ENCODE measurements at places on chromosomes 3 and 15.

DNA sequence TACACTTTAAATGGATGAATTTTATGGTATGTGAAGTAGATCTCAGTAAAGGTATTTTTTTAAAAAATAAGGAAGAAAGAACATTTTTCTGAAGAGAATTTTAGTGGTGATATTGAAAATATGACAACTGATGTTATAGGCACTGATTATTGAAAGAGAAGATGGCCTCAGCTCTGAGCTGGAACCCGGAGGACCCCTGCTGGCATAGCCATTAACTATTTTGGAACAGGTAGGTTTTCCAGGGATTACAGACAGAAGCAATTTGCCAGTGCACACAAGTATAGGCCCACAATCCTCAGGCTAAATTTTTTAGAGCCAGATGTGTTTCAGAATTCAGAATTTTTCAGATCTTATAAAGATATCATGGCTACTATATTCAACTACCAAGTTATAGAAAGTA is 315.9 kb upstream of the GPR149 start:
- DNase-seq, result no peak

DNA sequence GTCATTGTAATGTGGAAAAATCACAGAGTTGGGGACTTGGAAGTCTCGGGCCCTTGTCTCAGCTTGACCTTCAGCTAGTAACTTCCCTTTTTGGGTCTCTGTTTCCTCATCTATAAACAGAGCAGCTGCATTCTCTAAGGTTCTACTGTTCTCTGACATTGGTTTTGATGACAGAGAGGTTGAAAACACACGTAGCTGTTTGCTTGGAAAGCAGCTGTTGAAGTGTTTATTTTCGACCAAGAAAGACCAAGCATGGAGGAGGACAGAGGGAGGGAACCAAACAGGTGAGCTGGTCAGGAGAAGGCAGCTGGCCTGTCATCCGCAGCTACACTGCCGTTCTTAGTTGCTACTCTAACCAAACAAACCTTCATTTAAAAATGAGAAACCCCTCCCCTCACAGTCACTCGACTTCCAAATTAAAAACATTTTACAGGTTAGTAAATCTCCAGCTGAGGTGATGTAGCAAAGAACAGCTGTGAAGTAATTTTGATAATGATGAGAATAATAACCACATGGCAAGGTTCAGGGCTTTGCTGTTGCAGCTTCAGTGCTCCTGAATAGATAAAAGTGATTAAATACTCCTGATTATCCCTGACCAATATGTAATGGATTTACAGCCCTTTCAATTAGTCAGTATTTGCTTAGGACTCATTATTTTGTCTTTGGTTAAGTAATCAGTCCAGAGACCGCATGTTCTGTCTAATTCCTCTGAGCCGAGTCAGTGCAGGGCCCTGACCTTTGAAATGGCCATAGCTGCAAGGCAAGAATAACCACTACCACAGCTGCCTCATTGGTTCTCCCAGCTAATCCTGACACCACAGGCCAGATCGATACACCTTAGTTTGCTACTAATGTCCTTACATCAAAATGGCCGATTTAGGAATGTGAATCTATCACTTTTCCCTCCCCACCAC is 65.3 kb downstream of the MEIS2 start:
- no peak for DNase-seq

DNA sequence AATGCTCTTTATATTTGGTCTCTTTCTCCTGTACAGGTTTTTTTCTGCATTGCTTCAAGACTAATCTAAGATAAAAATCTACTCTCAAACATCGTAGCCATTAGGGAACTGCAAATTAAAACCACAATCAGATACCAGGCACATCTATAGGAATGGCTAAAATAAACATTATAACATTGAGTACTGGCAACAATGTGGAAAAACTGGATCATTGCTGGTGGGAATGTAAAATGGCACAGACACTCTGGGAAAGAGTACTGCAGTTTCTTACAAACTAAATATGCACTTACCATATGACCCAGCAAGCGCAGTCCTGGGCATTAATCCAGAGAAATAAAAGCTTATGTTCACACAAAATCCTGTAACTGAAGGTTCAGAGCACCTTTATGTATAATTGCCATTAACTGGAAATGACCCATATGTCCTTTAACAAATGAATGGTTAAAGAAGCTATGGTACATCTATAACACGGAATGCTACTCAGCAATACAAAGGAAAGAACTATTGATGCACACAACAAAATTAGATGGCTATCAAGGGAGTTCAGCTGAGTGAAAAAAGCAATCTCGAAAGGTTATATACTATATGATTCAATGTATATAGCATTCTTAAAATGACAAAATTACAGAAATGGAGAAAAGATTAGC is 6.3 kb downstream of the ABCC5 start:
- no peak for DNase-seq

DNA sequence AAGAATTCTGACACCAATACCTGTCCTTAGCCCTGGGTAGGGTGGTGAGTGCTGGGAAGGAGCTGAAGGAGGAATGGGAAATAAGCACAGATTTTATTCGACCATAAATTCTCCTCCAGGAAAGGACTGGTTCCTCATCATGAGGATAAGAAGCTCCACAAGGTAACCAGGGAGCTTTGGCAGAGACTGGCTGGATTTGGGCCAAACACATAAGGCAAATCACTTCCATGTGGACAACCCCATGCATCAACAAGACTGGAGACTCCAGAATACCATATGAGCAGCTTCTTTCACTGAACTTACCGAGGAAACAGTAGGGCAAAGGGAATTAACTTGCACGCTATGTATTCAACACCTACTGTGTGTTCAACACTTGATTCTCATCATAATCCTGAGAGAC is 312.5 kb downstream of the NTRK3 start:
- DNase-seq, result no peak

DNA sequence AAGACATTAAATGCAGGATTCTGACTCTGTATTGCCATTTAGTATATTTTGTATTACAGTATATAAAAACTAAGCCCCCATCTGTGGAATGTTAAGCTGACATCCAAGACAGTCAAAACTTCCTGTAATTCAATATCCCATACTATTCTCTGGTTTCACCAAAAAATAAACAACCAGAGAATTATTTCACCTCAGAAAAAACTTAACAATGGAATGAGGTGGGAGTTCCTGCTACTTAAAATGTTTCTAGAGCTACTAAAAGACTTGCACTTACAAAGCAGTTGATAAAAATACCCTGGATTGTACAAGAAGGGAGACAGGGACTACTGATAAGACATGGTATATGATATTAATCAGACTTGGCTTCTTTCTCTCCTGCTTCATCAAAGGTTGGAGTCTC is 8.3 kb downstream of the ARL13B start:
- no peak for DNase-seq

DNA sequence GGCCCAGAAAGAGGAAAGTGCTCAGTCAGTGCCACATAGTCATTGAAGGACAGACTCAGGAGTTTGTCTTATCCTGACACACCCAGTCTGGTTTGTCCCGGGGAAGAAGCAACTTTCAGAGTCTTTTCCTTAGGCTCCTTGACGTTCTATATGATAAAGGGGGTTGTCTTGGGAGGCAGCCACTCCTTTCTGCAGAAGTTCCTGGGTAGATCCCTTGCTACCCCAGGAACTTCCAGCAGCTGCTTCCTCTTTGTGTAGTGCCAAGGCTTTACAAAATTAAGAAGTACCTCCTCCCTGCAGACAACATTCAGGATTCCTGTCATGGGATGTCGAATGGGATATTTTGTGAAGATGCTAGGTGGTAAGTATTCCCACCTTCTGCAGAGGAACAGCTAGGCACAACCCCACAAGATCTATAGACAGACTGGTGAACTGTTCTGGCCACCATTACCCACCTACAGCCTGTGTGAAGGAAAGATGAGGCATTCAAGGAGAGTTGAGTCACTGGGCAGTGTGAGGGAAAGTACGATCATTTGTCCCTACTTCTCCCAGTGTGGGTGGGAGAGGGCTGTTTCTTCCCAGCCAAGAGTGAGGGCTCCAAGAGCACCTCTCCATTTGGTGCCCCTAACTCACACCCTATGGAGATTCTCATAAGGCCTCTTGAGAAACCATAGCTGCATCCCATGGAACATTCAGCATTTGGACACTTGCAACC is 11.3 kb downstream of the TMEM266 start:
- DNase-seq, result no peak

GRCh38 chr3:75176937-75177336 is 487.2 kb upstream of the FRG2C start:
- DNase-seq, result no peak

DNA sequence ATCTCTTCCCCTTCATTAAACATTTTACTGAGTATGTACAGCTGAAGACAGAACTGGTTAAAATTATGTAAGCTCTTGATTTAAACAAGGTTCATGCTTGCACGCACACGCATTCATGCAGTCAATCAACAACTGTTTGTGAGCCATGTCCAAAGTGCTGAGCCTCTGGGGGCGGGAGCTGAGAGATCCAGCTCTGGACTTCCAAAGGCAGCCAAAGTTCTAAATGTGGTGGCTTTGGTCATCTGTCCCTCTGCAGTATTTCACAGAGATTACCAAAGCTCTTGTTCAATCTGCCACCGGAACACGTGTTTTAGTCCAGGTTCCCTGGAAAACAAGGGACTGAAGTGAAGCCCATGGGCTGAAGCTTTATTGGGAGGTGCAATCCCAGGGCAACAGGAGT is 52.4 kb upstream of the SNRPA1 start:
- no peak for DNase-seq

- no peak for DNase-seq
These were observed 54.0 kb downstream of the PLCH1 start for GRCh38 chr3:155690921-155691320.

DNA sequence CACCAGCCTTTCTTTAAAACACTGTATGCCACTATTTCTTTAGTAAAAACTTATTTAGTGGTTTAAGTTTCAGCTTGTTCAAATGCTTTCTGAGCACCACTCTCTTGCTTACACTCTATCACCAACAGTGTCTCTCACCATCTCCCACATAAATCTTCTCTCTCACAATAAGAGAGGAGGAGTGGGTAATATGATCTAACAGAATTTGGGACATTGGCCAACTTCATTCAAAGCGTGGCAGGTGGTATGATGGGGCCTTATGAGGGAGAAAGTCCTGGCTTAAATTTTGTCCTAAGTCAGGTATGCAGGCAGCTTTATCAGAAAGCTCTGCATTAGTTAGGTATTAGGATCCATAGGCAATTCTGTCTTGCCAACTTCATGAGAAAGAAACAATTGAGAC is 1132.5 kb downstream of the TUSC7 start:
- DNase-seq, result no peak

DNA sequence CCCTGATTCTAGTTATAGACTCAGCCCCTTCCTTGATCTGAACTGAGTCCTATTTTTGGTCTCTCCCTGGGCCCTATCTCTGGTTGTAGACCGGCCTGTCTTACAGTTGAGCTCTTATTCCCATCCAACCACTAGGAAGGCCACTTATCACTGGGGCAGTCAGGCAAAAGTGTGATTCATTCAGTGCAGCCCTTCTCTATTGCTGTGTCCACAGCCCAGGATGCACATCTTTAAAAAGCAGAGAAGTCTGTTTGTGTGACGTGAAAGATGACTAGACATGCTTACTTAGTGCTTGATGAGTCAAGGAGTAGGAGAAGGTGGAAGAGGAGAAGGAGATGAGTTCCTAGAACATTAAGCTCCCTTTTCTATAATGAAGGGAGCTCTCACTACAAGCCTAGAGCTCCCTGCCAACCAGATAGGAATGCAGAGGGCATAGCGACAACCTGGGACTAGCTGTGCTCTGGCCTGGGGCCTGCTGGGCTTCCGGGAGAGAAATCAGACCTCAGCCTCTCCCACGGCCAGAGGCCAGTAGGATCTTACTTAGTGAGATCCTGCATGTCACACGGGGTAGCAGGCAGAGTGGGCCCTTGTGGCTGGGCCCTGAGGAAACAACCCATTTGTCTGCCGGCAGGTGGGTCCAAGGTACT is 25.7 kb downstream of the INSYN1 start:
- no peak for DNase-seq

DNA sequence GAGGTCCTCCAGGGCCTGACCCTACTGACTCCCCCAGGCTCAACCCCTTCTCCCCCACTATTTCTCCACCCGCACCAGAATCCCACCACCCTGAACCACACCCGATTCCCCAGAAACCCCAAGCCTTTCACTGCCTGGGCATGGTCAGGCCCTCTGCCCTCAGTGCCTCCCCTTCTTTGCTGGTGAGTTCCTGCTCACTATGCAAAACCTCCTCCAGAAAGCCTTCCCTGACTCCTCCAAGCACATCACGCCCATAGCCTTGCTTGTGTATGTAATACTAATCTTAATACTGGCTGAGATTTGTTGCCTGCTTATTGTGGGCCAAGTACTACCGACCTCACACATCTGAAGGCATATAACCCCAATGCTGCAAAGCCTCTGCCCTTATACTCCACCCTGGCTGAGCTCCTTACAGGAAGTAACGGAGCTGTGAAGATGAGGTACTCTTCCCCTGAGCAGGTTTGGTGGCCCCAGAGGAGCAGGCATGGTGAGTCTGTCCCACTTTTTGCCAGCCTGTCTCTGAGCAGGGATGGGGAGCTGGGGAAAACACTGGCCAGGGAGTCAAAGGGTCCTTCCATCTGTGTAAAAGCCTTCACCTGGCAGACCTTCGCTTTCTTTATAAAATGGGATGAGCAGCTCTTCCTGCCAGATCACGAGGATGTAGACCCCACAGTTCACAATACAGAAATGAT is 9.5 kb downstream of the RAB6B start:
- no peak for DNase-seq

GRCh38 chr15:78018946-78019644 is 58.4 kb downstream of the TBC1D2B start:
- no peak for DNase-seq

DNA sequence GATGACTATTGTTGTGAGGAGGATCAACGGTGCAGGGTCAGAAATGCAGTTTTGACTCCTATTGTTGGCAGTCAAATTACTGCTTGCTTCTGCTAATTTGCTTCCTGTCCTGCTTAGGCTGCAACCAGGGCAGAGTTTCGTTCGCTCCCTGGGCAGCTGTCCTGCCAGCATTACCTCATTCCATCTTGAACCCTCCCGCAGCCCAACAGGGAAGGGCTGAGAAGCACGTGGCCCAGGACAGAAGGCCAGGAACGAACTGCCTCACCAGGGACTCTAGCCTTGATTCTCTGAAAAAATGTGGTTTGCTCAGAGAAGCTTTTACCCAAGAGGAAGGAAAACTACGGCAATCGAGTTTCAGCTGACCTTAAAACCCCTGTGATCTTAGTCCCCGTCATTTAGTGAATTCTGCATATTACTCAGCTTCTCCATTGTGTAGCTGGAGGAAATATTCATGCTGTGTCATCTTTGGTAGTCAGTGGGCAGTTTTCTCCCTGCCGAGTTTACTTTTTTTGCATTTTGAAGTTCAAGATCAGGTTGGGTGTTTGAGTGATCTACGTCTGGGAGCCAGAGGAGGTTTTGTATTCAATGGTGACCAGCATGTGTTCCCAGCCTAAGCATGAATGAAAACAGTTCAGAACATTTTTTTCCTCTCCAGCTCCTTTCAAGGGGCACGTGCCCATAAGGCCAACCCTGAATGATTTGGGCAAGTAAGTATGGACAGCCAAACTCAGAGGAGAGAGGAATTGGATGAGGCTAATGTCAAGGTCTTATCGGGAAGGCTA is 23.0 kb downstream of the TLNRD1 start:
- DNase-seq, result peak; percentile 6

GRCh38 chr15:67156426-67156825 is 91.0 kb downstream of the SMAD3 start:
- DNase-seq, result no peak

- DNase-seq, result no peak
These were observed 55.7 kb upstream of the PLXND1 start for GRCh38 chr3:129662191-129662608.

GRCh38 chr3:4866866-4867265 is 112.4 kb upstream of the BHLHE40 start:
- DNase-seq, result peak; percentile 43
